ENCODE measurements at places on chromosomes 7 and 10. TPM values are rescaled to one million over a fixed set of nuclear protein-coding genes. Genes with fewer than 3 reads are reported as not detected.

The MMRN2 gene
- total RNA-seq = 65.9 TPM

The DGKB gene
- total RNA-seq = 1.5 TPM

- no peaks in the 10 kb centered on the region for H3K4me1 ChIP-seq
- no peak overlapping the region for H3K27ac ChIP-seq
- no peak for DNase-seq
- no peak overlapping the region for H3K4me3 ChIP-seq
- H3K36me3 ChIP-seq = no peaks in the 10 kb centered on the region
- H3K27me3 ChIP-seq = no peaks in the 10 kb centered on the region
Observed at GRCh38 chr7:85685901-85686300, 499.0 kb upstream of the SEMA3D start.

- no peaks in the 10 kb centered on the region for H3K27me3 ChIP-seq
- no peaks in the 10 kb centered on the region for H3K36me3 ChIP-seq
- H3K4me3 ChIP-seq = no peak overlapping the region
- no peak for DNase-seq
- H3K27ac ChIP-seq = no peak overlapping the region
Observed at GRCh38 chr10:2541176-2541575, 526.2 kb upstream of the PFKP start.

- peaks cover 14% of the 10 kb centered on the region for H3K36me3 ChIP-seq
- DNase-seq = no peak
- H3K27me3 ChIP-seq = no peaks in the 10 kb centered on the region
Observed at GRCh38 chr10:89342206-89342958, 14.6 kb downstream of the IFIT3 start.

DNA sequence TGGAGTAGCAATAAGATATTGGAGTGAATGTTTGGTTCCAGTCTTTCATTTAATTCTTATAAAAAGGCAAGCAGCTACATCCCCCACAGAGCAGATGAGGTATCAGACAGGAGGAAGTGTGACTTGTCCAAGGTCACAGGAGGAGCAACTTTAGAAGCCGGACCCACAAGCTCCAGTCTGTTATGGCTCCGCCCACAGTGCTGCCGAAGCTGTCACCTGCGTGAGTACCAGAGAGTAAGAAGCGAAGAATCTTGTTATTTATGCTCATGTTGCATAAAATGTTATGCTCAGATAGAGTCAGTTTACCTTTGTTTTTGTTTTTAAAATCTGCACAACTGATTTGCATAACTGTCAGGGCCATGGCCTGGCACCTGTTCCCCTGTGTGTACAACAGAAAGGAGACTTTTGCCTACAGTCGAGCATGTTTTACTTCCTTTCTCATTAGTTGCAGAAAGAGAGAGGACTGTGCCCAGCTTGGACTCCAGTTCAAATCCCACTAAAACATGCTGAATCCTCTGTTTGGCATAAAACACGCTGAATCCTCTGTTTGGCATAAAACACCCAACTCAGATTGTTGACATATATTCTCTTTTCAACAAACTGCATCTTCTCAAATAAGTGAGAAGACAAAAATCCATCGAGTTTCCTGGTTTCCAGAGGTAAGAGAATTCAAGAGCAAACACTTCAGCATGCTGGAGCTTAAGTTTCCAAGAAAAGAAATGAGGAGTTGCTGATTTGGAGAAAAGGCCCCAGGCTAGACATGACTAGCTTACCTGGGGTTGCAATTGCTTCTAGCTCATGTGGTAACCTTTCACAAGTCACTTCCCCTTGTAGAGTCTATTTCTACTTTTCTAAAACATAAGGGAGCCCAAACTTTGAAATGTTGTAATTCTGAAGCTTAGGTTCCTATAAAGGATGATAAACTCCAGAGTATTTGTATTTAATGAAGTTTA lies 409.8 kb upstream of the ZMIZ1 start:
- H3K27ac ChIP-seq = no peak overlapping the region
- H3K4me3 ChIP-seq = no peak overlapping the region
- H3K4me1 ChIP-seq = peaks cover 3% of the 10 kb centered on the region
- no peaks in the 10 kb centered on the region for H3K27me3 ChIP-seq

GRCh38 chr7:95198863-95199262 lies 125.5 kb downstream of the PON1 start:
- no peak for DNase-seq
- no peaks in the 10 kb centered on the region for H3K36me3 ChIP-seq
- no peak overlapping the region for H3K27ac ChIP-seq
- H3K4me3 ChIP-seq = no peak overlapping the region

Measured in kidney (tissue), 22 donors.